Body of pancreas (tissue), 4 donors: ENCODE measurements at places on chromosomes 5 and 9. TPM values are rescaled to one million over a fixed set of nuclear protein-coding genes. Genes with fewer than 3 reads are reported as not detected.

DNA sequence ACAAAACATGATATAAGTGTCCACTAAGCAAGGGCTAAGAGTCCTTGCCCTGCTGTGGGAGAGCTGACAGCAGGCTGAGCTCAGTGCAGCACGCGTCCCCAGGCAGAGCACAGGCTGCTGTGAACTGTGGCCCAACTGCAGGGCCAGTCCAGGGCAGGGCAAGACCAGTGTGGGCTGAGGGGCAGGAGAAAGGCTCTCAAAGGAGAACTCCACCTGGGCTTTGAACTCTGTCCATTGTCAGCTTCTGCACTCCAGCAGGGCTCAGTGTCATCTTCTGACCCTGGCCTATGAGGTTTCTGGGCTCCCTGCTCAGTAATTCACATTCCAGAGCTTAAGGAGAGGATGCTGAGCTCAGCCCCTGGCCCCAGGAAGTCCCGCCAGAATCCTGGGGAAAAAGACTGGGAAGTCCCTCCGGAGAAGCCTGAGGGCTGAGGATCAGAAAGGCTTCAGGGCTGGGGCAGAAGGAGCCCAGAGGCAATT, 37.4 kb downstream of the LHFPL2 start:
- DNase-seq, result no peak
- H3K27me3 ChIP-seq, result no peaks in the 10 kb centered on the region
- peaks cover 9% of the 10 kb centered on the region for H3K4me1 ChIP-seq
- H3K27ac ChIP-seq, result no peak overlapping the region
- H3K36me3 ChIP-seq, result no peaks in the 10 kb centered on the region
- H3K4me3 ChIP-seq, result no peak overlapping the region

- no peak overlapping the region for H3K4me3 ChIP-seq
- H3K27me3 ChIP-seq, result no peaks in the 10 kb centered on the region
- no peak overlapping the region for H3K27ac ChIP-seq
- DNase-seq, result no peak
- H3K4me1 ChIP-seq, result no peaks in the 10 kb centered on the region
These were observed 211.0 kb upstream of the PANK3 start for GRCh38 chr5:168790002-168790635.

DNA sequence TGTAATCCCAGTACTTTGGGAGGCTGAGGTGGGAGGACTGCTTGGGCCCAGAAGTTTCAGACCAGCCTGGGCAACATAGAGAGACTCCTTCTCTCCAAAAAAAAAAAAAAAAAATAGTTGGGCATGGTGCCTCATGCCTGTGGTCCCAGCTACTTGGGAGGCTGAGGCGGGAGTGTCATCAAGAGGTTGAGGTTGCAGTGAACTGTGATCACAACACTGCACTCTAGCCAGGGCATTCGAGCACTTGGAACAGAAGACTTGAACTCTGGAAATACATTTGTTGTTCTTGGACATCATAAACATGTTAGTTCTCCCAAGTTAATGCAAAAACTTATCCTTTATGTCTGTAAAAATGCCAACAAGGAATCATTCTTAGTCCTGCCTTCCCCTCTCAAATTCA, 29.6 kb downstream of the EHMT1 start:
- DNase-seq, result no peak
- H3K4me3 ChIP-seq, result no peak overlapping the region
- H3K4me1 ChIP-seq, result no peaks in the 10 kb centered on the region
- no peaks in the 10 kb centered on the region for H3K36me3 ChIP-seq

GRCh38 chr9:129489838-129490582, 130.9 kb downstream of the C9orf50 start:
- H3K4me1 ChIP-seq, result peaks cover 89% of the 10 kb centered on the region
- peak overlapping the region; percentile 98 for H3K27ac ChIP-seq
- peak overlapping the region; percentile 11 for H3K4me3 ChIP-seq
- no peaks in the 10 kb centered on the region for H3K36me3 ChIP-seq
- no peaks in the 10 kb centered on the region for H3K27me3 ChIP-seq

- no peak overlapping the region for H3K4me3 ChIP-seq
- peaks cover 27% of the 10 kb centered on the region for H3K4me1 ChIP-seq
- H3K36me3 ChIP-seq, result peaks cover 8% of the 10 kb centered on the region
- DNase-seq, result no peak
- no peak overlapping the region for H3K27ac ChIP-seq
These were observed 968 bp upstream of the KDM3B start for GRCh38 chr5:138351517-138351916.

The UBAP2 gene
- 15.3 TPM for total RNA-seq

The UBLCP1 gene
- total RNA-seq, result 13.2 TPM

The DOCK8 gene
- total RNA-seq, result 10.9 TPM

The ANKRD33B gene
- total RNA-seq, result 3.9 TPM
